Effector CD8-positive, alpha-beta T cell (primary cell): ENCODE measurements at places on chromosomes 7 and 10.

DNA sequence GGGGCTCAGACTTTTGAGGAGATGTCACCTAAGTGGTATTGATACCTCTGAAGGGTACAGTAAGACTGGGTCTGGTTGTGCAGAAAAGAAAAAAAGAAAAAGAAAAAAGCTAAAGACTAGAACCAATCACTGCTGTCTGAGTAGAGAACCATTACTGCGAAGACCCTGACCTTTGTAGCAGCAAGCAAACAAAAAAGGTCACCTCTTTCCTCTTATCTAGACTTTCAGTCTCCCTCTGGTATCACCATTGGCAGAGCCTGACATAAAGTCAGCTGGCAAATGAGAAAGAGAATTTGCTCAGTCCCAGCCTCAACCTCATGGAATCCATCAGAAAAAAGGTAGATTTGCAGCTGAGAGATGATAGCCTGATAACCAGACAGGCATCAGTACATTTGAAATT is 2.6 kb upstream of the DNTT start:
- no peak for DNase-seq

GRCh38 chr7:2750004-2750407 is 62.0 kb downstream of the AMZ1 start:
- no peak for DNase-seq

- no peak for DNase-seq
Measured at GRCh38 chr7:141460781-141461715, 90.2 kb upstream of the AGK start.

GRCh38 chr10:56298941-56299340 is 62.1 kb downstream of the ZWINT start:
- no peak for DNase-seq

GRCh38 chr10:15196021-15196834 is 27.7 kb upstream of the NMT2 start:
- no peak for DNase-seq

- peak; percentile 37 for DNase-seq
Measured at GRCh38 chr7:76515999-76516443, 5.7 kb downstream of the UPK3B start.

DNA sequence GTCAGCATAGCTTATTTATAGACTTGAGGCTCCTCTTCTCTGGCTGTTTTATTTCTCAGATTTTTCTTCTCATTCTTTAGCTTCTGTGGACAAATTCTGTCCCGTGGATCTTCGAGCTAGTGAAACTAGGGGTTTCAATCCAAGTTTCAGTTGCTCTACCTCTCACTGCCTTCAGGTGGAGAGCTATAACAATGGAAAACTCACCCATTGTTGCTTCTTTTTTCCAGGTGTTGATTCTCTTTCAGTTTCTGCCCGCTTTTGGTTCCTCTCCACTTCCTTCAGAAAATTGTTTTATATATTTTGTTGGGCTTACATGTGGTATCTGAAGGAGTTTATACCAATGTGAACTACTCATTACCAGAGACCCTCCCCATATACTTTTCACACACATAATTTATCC is 266.1 kb downstream of the TCF7L2 start:
- no peak for DNase-seq
